ENCODE measurements at places on chromosomes 12 and 14.

GRCh38 chr12:53006810-53007309, 604 bp downstream of the EIF4B start:
- peak; percentile 90 for DNase-seq

GRCh38 chr12:29035112-29035511, 114.0 kb upstream of the FAR2 start:
- DNase-seq: no peak

GRCh38 chr12:113241191-113242025, 20.1 kb downstream of the TPCN1 start:
- no peak for DNase-seq

DNA sequence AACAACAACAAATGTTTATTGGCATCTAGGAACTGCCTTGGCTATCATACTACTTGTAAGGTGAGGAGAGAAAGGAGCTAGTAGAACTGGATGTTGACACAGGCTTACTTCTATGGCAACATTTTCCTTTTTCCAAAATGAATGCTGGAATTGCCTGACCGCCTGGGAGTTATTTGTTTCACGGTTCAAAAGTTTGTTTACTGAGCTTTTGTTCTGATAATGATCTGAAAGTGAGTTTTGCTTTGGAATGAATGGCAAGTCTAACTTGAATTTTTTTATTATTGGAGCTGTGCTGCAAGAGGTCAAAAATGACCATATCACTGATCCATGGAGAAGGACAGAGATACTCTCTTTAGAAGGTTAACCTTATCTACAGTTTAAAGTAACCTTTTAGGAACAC, 183.5 kb upstream of the CAND1 start:
- DNase-seq: no peak

DNA sequence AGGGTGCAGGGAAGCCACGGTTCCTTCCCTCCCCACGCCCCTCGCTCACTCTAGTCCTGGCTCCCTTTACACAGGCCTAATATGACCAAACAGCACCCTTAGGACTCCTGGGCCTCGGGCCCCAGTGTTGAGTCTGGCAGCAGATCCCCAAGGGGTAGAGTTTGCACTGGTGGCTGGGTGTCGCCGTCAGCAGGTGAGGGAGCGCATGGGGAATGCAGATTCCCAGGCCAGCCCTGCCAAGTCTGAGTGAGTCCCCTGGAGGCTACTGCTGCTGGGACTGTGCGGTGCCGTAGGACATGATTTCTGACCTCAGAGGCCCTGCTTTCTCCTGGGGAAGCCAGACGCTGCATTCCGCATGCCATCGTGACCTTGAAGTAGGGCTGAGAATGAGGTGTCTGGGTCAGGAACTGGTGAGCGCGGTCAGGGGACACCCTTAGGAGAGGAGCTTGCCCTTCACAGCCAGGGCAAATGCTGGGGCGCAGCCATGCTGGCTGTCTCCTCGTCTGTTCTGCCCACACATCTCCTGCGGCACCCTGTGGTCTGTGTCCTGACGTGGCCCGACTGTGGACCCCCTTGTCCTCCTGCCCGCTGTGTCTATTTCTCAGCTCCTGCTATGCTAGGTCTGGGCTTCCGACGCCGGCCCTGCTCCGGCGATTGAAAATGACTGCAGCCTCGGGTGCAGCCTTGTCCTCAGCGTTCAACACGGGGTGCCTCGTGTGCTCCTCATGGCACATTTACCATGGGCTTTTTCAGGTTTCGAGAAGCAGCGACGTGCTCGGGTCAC, 37.6 kb upstream of the PRMT8 start:
- no peak for DNase-seq

DNA sequence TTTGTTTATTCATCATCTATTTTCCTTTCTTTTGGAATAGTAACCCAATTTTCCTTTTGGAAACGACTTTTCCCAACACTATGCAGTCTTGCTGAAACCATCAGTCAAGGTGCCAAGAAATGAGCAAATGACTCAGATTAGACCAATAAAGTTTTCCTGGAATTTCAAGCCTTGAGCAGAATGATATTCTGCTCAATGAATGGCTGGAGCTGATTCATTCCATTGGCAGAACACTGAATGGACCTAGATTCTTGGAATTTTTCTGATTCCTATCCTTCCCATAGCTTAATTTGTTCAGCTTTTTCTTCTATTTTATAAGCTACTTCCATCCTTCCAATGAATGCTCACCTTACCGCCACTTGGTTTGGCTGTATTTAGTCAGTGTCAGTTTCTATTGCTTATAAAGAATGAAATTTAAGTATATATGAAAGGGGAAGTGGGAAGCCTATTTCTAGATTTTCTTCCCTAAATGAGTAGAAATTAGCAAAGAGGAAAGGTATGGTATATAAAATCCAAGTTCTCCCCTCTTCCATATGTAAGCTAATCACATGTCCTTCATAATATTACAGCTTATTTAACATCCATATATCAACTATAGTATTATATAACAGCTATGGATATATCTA, 89.0 kb downstream of the C14orf39 start:
- no peak for DNase-seq

DNA sequence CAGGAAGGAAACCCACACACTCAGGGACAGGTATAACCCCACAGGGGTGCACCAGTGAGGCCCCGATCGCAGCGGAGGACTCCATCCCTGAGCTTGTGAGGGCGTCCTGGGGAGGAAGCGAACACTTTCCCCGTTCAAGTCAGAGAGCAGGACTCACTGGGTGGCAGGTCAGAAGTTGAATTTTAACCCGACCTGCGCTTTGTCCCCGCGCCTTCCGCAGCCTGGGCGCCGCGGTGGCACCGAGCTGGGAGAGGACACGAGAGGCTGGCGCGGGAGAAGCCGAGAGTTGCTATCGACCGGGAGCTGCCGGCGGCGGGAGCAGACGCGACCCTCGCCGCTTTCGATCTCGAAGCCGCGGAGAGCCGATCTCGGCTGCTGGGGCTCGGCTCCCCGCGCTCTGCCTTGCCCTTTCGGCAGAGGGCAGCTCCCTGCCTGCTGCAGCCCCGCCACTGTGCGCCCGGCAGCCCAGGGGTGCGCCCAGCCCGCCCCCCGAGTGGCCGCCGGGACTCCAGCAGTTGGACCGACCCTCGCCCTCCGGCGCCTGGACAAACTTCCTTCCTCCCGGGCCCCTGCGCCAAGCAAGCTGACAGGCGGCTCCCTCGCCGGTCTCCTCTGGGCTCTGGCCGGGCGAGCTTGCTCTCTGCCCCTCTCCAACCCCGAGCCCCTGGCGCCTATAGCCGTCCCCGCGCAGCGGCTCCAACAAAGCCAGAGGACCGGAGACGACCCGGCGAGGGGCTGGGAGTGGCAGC, 918 bp downstream of the LIN7A start:
- DNase-seq: peak; percentile 2

GRCh38 chr14:68404146-68404527, 388.7 kb downstream of the ZFP36L1 start:
- no peak for DNase-seq

DNA sequence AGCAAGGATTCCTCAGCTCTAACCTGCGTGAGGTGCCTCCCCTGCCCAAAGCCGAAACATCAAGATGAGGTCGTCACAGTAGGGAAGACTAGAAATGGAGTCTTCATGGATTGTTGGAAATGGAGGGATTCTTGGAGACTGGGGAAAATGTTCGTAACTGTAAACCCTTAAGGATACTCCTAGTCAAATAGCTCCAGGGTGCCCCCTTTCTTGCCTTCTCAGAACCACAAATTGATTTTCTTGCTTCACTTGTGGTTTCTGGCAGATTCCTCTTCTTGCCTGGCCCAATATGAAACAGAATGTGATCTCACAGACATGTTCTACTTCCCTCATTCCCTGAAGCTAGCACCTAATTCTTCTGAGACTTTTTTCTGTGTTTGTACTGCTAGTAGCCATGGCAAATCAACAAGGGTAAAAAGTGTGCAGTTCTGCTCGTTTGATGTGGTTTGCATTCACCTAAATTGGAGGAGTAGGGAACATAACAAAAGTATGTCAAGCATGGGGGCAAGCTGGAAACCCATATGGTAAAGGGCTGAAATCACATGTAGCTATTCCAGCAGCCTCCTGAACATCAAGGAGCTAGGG, 332.0 kb downstream of the PAWR start:
- DNase-seq: no peak

DNA sequence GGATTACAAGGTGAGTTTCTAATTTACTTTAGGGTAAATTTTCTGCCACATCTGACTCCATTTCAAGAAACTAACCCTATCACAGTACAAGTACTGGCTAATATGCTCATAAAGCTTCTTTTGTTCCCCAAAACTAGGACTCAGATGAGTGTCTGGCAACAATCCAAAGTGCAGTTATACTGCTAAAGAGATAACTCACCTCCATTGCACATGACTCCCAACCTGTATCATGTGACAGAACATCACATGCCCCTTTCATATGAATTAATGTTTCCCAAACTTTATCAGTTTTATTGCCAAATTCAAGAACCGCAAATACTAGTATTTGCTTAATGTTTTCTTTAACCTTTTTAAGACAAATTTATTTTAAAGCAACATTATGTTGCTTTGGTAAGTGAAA, 3.9 kb upstream of the PPP1R12A start:
- no peak for DNase-seq

- DNase-seq: no peak
Observed at GRCh38 chr14:38339696-38340095, 83.8 kb upstream of the CLEC14A start.

- DNase-seq: no peak
Observed at GRCh38 chr12:122856999-122857671, 21.9 kb downstream of the HIP1R start.

DNA sequence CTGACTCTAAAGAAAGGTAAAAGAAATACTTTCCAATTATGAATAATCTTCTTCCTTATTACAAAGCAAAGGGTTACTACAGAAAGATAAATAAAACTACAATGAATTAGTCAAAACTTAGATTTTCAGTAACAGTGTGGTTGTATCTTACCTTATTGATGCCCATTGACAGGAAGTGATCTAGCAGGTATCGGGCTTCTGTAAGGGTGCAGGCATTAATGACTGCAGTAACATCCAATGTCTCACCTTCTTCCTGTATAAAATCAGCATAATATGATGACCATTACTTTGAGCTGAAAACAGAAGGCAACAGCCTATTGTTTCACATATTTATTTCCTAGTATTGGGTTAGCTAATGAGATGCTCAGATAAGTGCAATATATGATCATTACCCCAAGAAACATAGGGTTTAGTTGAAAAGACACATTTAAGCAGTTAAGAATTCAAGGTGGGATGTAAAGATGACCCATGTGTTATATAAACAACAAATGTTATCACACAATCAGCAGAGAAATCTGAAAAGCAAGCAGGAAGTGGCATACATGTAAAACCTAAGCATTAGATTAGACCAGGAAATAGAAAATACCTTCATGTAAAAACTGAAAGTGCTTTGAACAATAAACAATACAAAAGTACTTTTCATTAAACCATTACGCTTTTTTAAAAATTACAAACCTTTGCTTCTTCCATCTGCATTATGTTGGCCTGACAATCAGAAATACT, 111.2 kb downstream of the KIF21A start:
- no peak for DNase-seq

GRCh38 chr12:123393747-123394146, 9.8 kb downstream of the KMT5A start:
- DNase-seq: no peak

DNA sequence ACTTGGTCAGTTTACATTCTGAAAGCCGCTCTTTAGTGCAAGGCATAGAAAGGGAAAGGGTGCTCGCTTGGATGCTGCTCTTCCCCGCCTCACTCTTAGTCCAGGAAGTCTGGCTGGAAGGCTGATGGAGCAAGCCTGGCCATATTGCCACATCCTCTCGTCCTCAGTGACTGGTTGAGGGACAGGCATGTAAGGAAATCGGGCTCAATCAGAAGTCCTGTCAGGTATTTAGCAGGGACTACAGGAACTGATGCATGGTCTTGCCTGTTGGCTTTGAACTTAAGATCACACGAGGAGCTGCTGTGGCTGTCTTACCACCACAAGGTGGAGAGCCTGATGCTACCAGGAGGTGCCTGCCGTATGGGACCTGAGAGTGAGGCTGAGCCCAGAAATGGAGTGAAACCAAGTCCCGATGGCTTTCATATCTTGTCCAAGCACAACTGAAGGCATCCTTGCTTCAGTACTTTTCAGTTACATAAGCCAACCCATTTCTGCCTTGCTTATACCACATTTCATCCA, 10.7 kb upstream of the C12orf75 start:
- DNase-seq: no peak

DNA sequence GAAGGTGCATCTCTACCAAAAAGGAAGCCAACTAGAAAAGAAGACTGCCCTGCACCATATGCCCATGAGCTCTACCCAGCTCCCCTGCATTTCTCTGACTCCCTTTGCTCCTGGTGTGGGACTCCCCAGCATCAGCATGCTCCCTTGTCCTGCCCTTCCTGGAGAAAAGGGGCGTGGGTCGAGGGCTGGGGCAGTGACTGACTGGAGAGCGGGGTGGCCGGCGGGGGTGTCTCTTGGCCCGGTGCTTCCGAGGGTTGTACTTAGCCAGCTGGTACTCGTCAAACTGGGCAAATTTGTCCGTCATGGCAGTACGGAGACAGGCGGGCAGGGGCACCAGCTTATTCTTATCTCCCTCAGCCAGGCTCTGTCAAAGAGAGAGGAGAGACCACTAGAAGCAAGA, 9.8 kb downstream of the TEP1 start:
- no peak for DNase-seq

- DNase-seq: no peak
Observed at GRCh38 chr12:120959111-120959878, 19.0 kb upstream of the HNF1A start.

DNA sequence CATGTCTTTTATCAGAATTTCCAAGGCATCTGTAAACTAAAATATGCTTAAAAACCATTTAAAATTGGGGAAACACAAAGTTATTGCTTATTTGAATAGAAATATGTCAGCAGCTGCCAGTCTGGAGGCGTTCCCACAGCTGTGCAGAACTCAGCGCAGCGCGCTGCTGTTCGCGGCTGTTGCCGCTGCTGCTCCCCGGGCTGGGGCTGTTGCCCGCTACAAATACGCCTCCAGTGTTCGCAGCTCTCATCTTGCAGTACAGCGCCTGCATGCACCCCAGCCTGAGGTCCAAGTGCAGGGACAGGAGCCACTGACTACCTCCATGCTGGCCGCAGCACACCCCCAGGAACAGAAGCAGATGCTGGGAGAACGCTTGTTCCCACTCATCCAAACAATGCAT, 216.2 kb downstream of the SLC16A7 start:
- no peak for DNase-seq

- no peak for DNase-seq
Observed at GRCh38 chr12:132354982-132355680, 25.7 kb upstream of the GALNT9 start.

GRCh38 chr14:64556526-64556925, 6.8 kb downstream of the PPP1R36 start:
- no peak for DNase-seq

DNA sequence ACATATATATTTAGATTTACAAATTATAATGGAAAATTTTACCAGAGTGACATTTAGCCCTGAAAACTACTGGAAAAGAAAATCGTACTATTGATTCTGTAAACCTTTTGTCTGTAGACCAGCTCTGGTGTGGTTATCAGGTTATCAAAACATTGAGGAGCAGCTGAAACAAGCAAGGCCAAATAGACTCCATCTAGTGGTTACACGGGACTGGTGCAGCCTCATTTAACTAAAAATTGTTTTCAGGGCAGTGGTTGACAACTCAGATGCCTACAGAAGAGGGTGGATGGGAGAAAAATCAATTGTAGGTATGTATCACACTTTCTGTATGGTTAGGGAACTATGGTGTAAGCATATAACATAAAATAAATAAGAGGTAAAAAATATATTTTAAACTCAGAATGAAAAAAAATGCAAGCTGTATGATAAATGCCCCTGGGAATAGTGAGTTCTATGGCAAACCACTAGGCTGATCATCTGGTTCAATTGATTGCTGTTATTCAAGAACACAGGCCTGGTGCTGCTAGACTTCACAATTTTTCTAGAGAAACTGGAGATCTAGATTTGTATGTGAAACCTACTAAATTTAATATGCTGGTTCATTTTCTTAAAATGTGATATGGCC, 51.2 kb downstream of the ACSS3 start:
- no peak for DNase-seq
